ENCODE measurements at places on chromosomes 11 and 22. TPM values are rescaled to one million over a fixed set of nuclear protein-coding genes. Genes with fewer than 3 reads are reported as not detected.
A peak's percentile ranks its signal among the peaks of the same experiment; 100 is the strongest.

The P2RY2 gene
- not detected for total RNA-seq

DNA sequence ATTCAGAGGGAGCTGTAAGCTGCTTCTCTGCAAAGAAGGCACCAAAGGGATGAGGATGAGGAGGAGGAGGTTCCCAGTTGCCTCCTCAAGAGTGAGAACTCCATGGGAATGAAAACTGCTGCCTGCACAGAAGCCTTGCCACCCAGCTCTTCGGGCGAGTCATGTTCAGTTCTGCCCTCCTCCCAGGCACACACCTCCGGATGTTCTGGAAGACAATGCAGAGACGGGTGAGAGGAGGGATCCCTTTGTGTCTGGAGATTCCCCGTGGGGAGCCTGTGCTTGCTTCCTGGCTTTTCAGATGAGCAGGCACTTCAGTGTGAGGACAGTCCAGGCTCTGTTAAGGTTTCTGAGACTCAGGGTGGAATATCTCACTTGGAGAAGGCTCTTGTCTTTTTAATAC lies 295.6 kb downstream of the DDX10 start:
- no peak for DNase-seq

- DNase-seq = no peak
Measured at GRCh38 chr11:31856248-31856647, 45.1 kb upstream of the PAX6 start.

The RIC3 gene
- total RNA-seq = 6.3 TPM

DNA sequence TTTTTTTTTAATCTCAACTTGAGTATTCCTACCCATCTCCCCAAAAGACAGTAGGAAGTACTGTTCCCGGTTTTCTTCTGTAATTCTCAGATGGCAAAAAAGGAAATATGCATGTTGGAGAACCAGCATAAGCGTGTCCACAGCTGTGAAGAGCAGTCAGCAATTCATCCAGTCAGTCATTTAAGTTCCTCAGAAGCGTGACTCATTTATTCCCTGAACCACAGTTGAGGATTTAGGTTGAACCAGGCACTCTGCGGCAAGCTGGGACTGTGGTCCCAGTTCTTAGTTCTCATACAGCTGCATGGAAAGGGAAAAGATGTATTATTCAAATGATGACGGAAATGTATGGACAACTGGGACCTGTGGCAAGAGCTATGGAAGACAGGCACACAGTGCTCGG lies 61.0 kb upstream of the MYO18B start:
- no peak for DNase-seq

The PDE2A gene
- total RNA-seq = 0.69 TPM

The MS4A15 gene
- total RNA-seq = not detected

The SYT8 gene
- not detected for total RNA-seq

GRCh38 chr11:109972181-109972715 lies 120.9 kb upstream of the ZC3H12C start:
- no peak for DNase-seq

- DNase-seq = no peak
Measured at GRCh38 chr11:1323774-1324173, 14.3 kb upstream of the TOLLIP start.

The PLEKHB1 gene
- total RNA-seq = 11.4 TPM

- no peak for DNase-seq
Measured at GRCh38 chr11:87239531-87239930, 201.8 kb downstream of the TMEM135 start.

DNA sequence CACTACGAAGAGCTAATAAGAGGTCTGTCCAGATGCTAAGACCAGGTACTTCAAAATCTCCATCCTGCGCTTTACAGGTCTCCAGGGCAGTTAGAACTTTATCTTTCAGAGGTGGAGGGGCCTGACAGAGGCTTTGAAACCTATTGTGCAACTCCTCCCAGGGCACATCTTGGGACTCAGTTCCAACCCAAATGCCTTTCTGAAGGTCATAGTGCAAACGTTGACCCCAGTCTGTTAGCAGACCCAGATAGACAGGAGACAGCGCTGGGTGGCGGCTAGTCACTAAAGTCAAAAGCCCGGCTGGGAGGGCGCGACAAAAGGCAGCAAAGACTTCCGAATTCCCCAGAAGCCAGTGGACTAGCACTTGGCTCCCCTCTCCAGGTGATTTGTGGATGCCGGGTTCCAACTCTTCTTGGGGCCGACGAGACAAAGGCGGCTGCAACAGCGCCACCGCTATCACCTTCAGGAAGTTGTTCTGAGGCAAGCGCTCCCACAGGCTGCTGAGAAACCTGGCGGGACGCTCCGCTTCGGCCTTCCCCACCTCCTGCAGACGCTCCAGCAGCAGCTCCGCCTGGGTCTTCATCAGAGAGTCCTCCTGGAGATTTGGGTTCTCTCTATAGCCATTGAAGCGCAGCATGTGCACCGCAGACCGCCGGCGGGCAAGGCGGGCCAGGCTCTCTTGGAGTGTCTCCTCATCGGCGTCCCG lies 728 bp downstream of the FANCF start:
- peak; percentile 77 for DNase-seq

The ARRB1 gene
- 15.7 TPM for total RNA-seq

The SEC14L2 gene
- total RNA-seq = 8.8 TPM

- peak; percentile 40 for DNase-seq
Measured at GRCh38 chr11:2089536-2090165, 49.5 kb downstream of the IGF2 start.

The CTSC gene
- 19.1 TPM for total RNA-seq

- peak; percentile 85 for DNase-seq
Measured at GRCh38 chr11:75802913-75803820, 11.8 kb upstream of the UVRAG start.

The CLCF1 gene
- total RNA-seq = not detected

The PHOX2A gene
- total RNA-seq = not detected

The CDC45 gene
- total RNA-seq = 91.7 TPM

- DNase-seq = no peak
Measured at GRCh38 chr11:34416088-34416487, 22.6 kb upstream of the CAT start.

The BTBD18 gene
- not detected for total RNA-seq

GRCh38 chr22:42304324-42304790 lies 33.9 kb upstream of the TCF20 start:
- DNase-seq = no peak

The MUC5AC gene
- total RNA-seq = not detected

The CARNS1 gene
- total RNA-seq = 2.0 TPM

DNA sequence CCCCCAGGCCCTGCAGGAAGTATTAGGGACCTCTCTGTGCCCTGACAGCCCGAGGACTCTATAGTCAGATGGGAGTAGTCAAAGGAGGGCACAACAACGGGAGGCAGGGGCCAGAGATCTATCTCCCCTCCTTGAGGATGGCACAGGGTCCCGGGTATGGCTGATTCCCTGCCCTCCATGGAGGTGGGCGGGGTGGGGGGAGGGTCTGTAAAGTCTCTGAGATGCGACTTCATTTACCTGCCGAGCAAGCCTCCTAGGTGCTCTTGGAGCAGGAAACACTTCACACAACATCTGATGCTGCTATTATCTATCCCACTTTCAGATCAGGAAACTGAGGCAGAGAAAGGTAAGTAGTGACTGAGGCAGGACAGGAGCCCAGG lies 769 bp upstream of the CDC42EP1 start:
- no peak for DNase-seq

GRCh38 chr11:31798554-31799434 lies 12.3 kb downstream of the PAX6 start:
- DNase-seq = peak; percentile 53

The OR51T1 gene
- total RNA-seq = not detected

The DDX6 gene
- total RNA-seq = 279 TPM

DNA sequence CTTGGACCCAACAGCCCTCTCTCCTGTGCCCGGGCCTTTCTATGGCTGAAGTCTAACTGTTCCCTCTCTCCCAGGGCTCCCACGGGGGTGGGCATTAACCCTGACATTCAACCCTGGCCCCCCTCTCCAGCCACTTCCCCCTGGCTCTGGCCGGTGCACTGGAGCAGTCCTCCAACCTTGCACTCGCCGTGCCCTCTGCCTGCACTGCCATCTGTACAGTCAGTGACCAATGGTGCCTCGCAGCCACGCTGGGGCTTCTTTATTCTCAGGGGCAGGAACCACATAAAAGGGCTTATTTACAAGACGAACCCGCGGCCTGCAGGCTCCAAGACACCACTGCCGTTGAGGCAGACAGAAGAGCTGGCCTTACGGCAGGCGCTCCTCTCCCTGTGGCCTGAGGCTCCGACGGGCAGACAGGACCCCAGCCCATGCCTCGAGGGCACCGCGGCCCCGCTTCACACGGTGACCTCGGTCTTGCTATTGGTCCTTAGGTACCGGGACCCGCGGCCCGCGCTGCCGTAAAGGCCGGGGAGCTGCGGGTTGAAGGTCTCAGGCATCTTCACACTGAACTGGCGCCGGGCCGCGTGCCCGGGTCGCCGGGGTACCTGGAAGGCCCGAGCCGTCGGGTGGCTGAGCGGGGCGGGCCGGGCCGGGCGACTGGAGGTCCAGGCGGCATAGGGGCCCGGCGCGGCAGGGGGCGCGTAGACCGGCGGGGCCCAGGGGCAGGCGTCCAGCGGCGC lies 5.4 kb downstream of the SHISA8 start:
- DNase-seq = no peak

DNA sequence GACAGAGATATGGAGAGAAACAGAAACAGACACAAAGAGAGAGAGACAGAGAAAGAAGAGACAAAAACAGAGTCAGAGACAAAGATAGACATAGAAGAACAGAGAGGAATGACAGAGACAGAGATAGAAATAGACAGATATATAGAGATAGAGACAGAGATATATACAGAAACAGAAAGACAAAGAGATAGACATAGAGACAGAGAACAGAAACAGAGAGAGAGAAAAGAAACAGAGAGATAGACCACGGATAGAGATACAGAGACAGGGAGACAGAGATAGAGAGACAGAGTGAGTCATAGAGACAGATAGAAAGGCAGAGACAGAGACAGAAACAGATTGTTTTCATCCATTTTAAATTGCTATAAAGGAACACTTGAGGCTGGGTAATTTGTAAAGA lies 12.3 kb upstream of the MPEG1 start:
- DNase-seq = no peak

GRCh38 chr11:9004183-9004926 lies 554 bp upstream of the NRIP3 start:
- peak; percentile 16 for DNase-seq

DNA sequence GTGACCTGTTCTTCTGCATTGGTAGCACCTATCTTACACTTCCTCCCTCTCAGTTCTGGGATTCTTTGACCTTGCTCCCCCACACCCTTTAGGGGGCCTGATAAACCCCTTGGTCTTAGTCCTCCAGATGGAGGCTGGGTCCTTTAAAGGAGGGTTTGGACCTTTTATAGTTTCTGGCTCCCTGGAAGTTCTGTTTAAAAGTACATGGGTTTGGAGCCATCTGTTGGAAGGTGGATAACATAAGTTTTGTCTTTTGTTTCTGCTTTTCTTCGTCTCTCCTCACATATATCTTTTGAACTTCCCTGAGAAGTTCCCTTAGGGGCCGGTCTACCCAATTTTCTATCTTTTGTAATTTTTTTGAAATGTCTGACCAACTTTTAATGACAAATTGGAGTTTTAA lies 17.9 kb upstream of the HYLS1 start:
- no peak for DNase-seq

DNA sequence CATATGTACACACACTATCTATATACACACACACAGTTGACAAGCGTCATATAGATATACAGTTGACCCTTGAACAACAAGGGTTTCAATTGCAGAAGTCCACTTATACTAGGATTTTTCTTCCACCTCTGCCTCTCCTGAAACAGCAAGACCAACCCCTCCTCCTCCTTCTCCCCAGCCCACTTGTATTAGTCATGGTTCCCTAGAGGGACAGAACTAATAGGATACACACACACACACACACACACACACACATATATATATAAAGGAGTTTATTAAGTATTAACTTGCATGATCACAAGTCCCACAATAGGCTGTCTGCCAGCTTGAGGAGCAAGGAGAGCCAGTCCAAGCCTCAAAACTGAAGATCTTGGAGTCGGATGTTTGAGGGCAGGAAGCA lies 92.9 kb downstream of the DHCR7 start:
- DNase-seq = no peak

- DNase-seq = no peak
Measured at GRCh38 chr22:25970374-25970911, 198.8 kb upstream of the SEZ6L start.

The TYR gene
- total RNA-seq = not detected

DNA sequence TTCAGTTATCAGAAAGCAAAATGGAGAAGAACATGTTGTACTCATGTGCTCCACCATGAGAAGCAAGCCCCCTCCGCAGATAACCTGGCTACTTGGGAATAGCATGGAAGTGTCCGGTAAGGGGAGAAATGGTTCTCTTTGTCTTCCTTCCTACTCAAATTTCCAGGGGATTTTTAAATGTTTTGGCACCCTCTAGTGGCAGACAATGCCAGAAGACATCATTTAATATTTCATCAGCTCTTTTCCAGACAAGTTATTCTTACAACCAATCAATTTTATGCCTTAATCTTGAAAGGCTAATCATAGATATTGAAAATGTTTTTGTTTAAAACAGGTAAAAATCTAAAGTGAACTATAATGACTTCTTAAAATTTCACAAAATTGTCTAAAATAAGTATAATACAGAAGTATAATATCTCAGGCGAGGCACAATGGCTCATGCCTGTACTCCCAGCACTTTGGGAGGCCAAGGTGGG lies 15.7 kb downstream of the CRTAM start:
- peak; percentile 74 for DNase-seq

The PHF21B gene
- not detected for total RNA-seq

- no peak for DNase-seq
Measured at GRCh38 chr11:63621071-63621470, 6.8 kb upstream of the PLAAT3 start.

GRCh38 chr11:110318638-110319404 lies 22.4 kb upstream of the RDX start:
- no peak for DNase-seq

GRCh38 chr22:46084943-46085827 lies 65.1 kb upstream of the PPARA start:
- DNase-seq = no peak

DNA sequence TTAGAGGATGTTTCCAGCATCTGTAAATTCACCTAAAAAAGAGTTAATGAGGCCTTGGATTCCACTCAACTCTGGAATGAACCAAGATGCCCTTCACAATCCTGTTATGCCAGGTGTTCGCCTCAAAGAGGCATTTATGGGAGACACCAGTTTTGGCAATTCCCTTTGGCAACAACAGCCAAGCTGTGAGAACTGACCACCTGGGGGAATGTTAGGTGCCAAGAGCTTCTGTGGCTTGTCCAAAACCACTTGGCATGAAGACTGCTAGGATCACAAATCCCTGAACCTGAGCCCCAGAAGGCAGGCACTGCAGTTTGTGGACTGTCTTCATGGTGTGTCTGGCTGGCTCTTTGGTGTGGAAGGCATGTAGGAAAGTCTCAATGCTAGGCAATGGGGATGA lies 164.4 kb upstream of the BDNF start:
- no peak for DNase-seq
